Sciatic nerve (tissue), 2 donors: ENCODE measurements at places on chromosomes 13 and 19.

- DNase-seq, result no peak
Observed at GRCh38 chr19:2072757-2073551, 21.9 kb upstream of the MKNK2 start.

GRCh38 chr13:51625555-51626345 is 41.5 kb downstream of the WDFY2 start:
- no peak for DNase-seq

GRCh38 chr13:92717857-92718256 is 508.8 kb upstream of the GPC6 start:
- no peak for DNase-seq

GRCh38 chr13:33033051-33033812 is 17.0 kb downstream of the KL start:
- DNase-seq, result no peak

DNA sequence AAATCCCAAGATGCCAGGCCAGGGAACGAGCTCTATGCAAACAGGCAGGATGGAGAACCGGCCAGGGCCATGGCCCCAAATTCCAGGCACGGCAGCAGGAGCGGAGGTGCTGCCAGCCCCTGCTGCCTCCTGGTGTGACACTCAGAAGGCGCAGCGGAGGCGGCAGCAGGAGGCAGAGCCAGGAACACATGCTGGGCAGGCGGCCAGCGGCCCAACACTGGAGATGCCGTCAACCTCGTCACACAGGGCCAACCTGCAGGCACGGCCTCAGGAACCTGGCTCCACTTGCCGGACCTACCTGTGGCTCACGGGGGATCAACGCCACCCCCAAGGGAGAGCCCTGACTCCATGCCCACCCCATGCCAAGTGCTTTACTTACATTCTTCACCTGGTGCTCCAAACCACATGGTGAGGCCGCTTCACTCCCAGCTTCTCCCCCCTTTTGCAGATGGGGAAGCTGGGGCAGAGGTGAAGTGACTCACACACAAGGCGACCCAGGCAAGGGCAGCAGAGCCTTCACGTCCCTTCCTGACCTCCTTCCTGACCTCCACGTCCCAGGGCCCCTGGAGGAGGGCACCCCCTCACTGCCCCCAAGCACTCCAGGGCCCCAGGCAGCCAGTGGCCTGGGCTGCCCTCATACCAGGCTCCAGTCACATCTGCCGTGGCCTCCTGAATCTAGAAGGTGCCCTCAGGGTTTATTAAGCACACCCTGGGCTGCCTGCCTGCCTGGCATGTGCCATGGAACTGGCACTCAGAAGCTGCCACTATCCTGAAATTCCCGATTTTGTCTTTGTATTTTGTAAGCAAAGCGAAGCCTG is 43.5 kb downstream of the GGACT start:
- DNase-seq, result peak; percentile 55

- no peak for DNase-seq
Observed at GRCh38 chr19:2035590-2035991, 15.5 kb downstream of the MKNK2 start.

DNA sequence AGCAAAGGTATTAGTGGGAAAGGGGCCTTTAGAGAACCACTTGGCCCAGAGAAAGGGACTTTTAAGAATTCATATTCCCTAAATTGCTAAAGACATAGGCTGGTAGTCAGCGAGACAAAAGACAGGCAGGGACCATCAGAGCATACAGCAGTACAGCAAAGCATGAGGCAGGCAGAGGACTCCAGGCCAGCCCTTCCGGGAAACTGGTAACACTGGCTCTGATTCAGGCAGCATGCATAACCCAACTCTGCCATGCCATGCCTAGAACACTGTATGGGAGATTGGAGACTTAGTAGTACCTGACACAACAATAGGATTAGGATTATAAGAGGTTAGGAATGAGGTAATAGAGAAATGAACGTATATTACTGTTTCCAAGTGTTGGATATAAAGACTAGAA is 34.9 kb downstream of the CAB39L start:
- DNase-seq, result no peak

DNA sequence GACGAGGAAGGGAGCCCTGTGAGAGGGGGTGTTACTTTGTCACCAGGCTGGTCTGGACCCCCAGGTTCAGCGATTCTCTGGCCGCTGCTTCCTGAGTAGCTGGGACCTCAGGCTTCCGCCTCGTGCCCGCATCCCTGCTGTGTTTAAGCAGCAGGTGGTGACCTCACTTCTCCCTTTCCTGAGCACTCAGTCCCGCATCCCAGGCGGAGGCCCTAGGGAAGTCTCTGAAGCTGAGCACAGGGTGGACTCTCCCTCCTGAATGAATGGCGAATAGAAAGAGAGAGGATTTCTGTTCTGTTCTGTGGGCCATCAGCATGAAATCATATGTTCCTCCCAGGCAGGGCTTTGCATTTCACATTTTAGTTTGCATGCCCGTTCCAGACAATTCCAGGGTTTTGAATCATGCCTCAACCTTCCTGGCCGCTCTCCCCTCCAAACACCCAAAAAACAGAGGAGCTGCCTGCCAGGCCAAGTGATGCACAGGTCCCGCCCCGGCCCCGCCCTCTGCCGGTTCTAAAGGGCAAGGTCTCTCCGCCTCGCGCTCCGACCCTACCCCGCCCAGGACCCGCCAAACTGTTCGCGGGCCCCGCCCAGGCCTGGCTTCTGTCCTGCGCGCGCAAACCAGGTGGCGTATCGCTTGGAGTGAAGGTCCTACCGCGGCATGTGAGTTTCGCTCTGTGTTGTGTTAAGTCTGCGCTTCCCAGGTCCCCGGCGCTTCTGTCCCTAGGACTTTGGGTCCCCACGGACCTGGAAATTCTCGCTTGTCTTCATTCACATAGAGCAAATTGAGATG is 35.1 kb upstream of the ZNF808 start:
- DNase-seq, result no peak

DNA sequence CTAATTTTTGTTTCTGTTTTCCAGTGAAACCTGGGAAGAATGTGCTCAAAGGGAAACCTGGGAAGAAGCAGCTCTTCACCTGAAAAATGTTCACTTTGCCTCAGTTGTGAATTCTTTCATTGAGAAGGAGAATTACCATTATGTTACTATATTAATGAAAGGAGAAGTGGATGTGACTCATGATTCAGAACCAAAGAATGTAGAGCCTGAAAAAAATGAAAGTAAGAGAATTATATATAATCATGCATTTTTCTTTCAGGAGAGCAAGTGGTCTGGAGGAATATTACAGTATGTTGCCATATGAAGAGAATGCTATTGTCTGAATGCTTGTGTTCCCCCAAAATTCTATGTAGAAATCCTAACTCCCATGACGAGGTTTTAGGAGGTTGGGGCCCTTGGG is 3.4 kb downstream of the NUDT15 start:
- no peak for DNase-seq

GRCh38 chr13:111517641-111518010 is 197.2 kb downstream of the TEX29 start:
- no peak for DNase-seq

DNA sequence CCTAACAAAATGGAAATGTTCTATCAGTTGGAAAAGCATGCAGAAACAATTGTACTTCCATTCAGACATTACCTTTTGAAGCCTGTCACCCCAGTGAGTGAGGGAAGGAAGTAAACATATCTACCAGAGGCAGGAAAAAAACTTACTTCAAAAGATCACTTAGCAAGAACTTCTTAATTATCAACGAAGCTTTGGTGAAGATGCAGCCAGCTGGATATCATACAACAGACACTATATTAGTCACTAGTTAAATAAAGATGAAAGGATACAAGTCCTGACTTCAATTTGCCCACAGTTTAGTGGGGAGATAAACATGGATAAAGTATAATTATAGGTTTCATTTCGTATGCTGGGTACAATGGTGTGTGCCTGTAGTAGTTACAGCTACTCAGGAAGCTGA is 148.8 kb downstream of the TNFRSF19 start:
- DNase-seq, result no peak

- no peak for DNase-seq
Observed at GRCh38 chr13:98986226-98986846, 8.5 kb upstream of the DOCK9 start.

- no peak for DNase-seq
Observed at GRCh38 chr13:34553376-34553775, 388.7 kb upstream of the NBEA start.

GRCh38 chr13:37295071-37295470 is 189.6 kb upstream of the CSNK1A1L start:
- DNase-seq, result no peak

GRCh38 chr13:92838786-92839185 is 387.8 kb upstream of the GPC6 start:
- DNase-seq, result no peak

GRCh38 chr19:28128341-28128740 is 1084.6 kb downstream of the UQCRFS1 start:
- DNase-seq, result no peak

- DNase-seq, result peak; percentile 62
Observed at GRCh38 chr19:33392341-33393285, 19.1 kb downstream of the CEBPG start.

GRCh38 chr19:45676851-45677263 is 8.8 kb downstream of the GIPR start:
- DNase-seq, result no peak

- no peak for DNase-seq
Observed at GRCh38 chr19:7013678-7014077, 7.6 kb downstream of the MBD3L2B start.

GRCh38 chr19:12912571-12912970 is 6.5 kb downstream of the SYCE2 start:
- no peak for DNase-seq

DNA sequence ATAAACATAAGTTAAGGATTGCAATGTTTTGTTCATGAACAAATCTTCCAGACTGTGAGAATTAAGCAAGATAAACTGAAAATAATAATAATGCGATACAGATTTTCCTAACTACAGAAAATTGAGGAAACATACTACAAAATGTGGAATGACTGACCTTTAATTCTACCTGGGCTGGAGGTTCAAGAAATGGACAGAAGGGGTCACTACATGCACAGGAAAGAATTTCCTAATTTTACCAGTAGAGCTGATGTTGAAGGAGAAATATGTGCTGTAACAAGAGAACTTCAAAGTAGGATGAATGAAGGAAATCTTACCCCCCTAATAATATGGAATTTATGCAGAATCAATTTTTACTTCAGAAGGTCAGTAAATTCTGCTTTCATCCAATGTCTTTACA is 62.3 kb downstream of the ZNF627 start:
- DNase-seq, result no peak

DNA sequence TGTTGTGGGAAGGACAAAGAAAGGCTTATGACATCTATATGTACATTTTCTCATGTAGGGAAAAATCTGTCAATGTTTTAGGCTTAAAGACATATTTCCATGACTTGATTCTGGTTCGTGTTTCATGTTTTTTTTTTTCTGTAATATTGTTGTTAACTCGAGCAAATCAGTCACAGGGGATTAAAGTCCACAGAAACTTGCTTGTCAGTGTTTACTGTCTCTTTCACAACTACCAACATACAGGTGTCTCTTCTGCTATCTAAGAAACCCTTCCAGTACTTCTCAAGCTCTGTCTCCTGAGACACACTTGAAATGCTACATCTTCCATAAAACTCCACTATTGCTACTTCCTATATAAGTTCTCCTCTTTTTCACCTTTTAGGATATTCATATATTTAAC is 130.9 kb upstream of the SLITRK6 start:
- no peak for DNase-seq

GRCh38 chr13:52455677-52456041 is 381 bp downstream of the CKAP2 start:
- peak; percentile 78 for DNase-seq

DNA sequence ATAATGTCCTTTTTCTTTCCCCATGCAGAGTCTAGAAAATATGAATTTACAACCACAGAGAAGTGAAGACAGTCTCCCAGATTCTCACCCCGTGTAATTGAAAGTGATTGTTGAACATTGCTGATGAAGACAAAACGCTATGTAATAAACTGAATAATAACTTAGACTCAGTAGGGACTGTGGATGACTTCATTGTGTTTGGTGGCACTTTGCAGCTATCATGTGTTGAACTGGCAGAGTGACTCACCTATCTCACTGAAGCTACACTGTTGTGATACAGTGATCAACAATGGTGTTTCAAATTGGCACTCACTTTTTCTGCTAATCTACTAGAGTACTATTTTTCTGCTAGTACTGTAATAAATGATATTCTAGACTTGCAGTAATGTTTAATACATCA is 261.3 kb downstream of the DACH1 start:
- no peak for DNase-seq

DNA sequence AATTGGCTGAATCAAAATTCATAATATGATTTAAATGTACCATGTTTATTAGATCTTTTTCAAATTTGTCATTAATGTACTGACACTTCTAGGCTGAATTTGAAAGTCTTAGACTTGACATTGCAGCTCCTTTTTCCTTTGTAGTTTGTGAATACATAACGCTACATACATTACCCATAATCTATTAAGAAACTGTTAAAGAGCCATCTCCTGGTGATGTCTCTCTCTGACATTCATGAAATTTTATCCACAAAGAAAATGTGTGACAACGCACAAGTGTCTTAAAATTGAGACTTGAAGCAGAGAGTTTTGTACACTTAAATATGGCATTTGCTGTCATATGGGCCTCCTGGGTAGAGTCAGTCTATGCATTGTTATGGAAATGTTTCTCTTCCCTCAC is 320.2 kb upstream of the ARGLU1 start:
- DNase-seq, result no peak

GRCh38 chr19:31943191-31943661 is 402.2 kb upstream of the ZNF507 start:
- DNase-seq, result no peak

GRCh38 chr13:34340534-34340933 is 522.6 kb downstream of the RFC3 start:
- no peak for DNase-seq

- peak; percentile 73 for DNase-seq
Observed at GRCh38 chr13:30872685-30873461, 33.2 kb upstream of the MEDAG start.

GRCh38 chr19:48777720-48778119 is 22.4 kb downstream of the FGF21 start:
- no peak for DNase-seq

- no peak for DNase-seq
Observed at GRCh38 chr13:67651908-67652465, 421.9 kb upstream of the PCDH9 start.

- DNase-seq, result no peak
Observed at GRCh38 chr13:87851410-87851809, 180.2 kb downstream of the SLITRK5 start.

GRCh38 chr19:38093154-38093553 is 130.9 kb downstream of the DPF1 start:
- no peak for DNase-seq

GRCh38 chr19:42149447-42150202 is 17.4 kb upstream of the POU2F2 start:
- DNase-seq, result no peak

- DNase-seq, result no peak
Observed at GRCh38 chr19:30123119-30123518, 181.1 kb downstream of the URI1 start.

GRCh38 chr13:91045351-91046034 is 302.0 kb upstream of the MIR17HG start:
- no peak for DNase-seq
